ENCODE measurements at places on chromosomes 12 and 14. TPM values are rescaled to one million over a fixed set of nuclear protein-coding genes. Genes with fewer than 3 reads are reported as not detected.

The RNASE12 gene
- total RNA-seq, result not detected

- DNase-seq, result no peak
Measured at GRCh38 chr14:87524011-87524410, 469.0 kb downstream of the GALC start.

The USP44 gene
- 27.4 TPM for total RNA-seq

DNA sequence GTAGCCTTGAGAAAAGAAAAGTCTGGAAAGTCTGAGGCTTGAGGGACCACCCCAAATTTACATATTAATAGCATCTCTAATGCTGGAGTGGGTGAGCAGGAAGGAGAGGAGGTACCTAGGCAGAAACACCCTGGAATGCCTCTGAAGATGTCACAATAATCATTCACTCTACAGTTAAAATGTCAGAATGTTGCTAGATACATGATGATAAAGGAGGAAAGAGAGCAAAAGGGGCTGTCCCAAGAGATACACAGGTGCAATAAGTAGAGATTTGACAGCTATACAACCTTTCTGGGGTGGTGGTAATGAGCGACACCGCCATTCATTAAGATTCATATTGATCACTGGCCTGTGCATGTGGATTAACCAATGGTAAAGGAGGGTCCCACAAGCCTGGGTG, 540.5 kb upstream of the FBXO33 start:
- no peak for DNase-seq

DNA sequence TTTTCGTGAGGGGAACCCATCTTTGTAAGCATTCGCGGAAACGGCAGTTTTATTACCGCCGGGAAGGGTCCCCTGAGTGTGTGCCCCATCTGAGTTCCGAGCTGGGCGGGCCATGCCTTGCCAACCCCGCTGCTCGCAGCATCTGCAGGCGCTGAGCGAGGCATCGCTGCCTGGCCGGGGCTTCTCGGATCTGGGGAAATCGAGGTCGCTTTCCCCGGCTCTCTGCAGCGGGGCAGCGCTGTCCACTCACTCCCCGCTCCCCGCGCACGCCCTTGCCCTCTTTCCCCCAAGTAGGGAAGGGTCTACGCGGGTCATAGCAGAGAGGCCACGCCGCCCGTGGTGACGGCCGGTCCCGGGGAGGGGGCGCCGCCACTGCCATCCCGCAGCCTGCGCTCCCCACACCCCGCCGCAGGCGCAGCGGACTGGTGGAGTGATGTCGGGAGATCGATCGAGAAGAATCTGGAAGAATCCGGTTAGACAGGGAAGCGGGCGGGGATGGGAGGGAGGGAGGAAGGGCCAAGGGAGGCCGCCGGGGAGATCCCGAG, 507 bp upstream of the FKBP4 start:
- no peak for DNase-seq

DNA sequence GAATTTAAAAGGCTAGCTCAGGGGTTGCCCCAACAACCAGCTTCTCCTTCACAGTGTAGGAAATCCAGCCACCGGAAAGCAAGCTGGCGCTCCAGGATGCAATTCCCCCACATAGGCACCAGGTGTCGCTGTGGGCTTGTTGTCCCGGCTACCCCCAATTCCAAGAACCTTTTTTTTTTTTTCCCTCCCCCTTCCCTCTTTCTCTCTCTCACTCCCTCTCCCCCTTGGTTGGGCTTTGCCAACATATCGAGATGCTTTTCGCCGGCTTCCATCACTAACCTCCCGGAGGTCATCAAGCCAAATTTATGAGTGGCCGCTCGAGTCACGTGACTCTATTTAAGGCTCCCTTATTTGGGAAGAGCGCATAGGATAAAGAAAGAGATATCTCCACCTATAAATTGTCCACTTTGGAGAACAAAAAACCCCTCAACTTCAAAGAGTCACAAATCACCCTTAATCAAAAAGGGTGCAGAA, at the start of gene HOXC5:
TSS of gene HOXC5 (plus strand) at position 424 of the 474 bp plus-strand sequence. CDS start 73 bp downstream, outside the sequence.
- peak; percentile 34 for DNase-seq

The NID2 gene
- total RNA-seq, result 93.7 TPM

The CEP83 gene
- 13.5 TPM for total RNA-seq

- no peak for DNase-seq
Measured at GRCh38 chr14:67517083-67517482, 16.0 kb upstream of the PLEKHH1 start.
